ENCODE measurements at places on chromosomes 7 and 10. TPM values are rescaled to one million over a fixed set of nuclear protein-coding genes. Genes with fewer than 3 reads are reported as not detected.

SLC35G1 gene
- 4.1 TPM for total RNA-seq

DNA sequence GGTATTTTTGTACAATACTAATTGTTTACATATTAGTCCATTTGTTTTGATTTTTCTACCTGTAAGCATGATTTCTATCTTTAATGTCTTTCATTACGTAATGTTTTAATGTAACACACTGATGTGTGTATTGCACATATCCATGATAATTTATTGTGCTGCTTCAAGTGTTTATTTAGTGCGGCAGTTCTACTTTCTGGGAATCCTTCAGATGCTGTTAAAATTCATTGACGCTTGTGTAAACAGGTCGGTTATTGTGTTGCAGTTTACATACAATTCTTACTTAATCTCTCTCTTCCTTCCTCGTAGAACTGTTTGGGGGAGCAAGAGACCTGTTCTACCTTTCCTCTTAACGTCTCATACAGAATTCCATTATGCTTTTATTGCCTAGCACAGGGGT, 6.9 kb downstream of the TMEM60 start:
- peak; percentile 32 for DNase-seq

NPY4R gene
- total RNA-seq, result not detected

GIMAP4 gene
- total RNA-seq, result not detected

DNA sequence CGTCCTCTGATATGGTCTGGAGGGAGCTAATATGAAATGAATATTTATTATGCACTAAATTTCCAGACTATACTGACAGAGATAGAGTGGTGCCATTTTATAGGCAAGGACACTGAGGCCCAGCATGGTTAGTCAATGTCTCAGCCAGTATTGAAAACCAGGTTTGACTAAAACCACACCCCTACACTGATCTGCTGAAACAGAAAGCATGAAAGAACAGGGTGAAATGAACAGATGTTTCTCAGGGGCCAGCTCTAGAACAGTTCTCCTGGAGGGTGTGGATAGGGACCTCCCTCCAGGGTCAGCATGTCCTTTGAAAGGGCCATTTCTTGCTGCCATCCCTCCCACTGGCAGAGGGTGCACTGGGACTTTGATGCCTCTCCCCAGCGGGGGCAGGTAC, 700.5 kb downstream of the GRID1 start:
- DNase-seq, result no peak

CHN2 gene
- total RNA-seq, result 7.7 TPM

MOGAT3 gene
- total RNA-seq, result not detected
